Progenitor cell of endocrine pancreas (in vitro differentiated cells): ENCODE measurements at places on chromosomes 16 and 17.

GRCh38 chr16:26348095-26348494 is 656.3 kb downstream of the HS3ST4 start:
- H3K27ac ChIP-seq = no peak overlapping the region
- peaks cover 8% of the 10 kb centered on the region for H3K27me3 ChIP-seq
- DNase-seq = no peak
- H3K36me3 ChIP-seq = no peaks in the 10 kb centered on the region

DNA sequence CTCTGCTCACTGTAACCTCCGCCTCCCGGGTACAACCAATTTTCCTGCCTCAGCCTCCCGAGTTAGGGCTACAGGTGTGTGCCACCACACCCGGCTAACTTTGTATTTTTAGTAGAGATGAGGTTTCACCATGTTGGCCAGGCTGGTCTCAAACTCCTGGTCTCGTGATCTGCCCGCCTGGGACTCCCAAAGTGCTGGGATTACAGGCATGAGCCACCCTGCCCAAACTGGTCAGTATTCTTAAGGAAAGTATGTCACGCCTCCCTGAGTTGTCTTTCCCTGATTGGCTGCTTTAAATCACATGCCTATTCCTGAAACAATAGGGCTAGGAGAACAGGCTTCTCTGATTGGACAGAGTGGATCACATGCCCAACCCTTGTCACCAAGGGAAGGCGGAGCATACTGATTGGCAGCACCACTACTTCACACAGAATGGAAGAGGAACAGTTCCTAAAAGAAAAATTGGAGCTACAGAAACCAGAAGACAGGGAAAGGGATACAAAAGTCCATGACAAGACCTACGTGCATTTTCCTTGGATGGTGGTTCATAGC is 17.6 kb upstream of the CYB5B start:
- no peaks in the 10 kb centered on the region for H3K27me3 ChIP-seq

GRCh38 chr17:68433211-68433610 is 24.1 kb downstream of the WIPI1 start:
- no peak overlapping the region for H3K4me3 ChIP-seq
- DNase-seq = no peak
- no peak overlapping the region for H3K27ac ChIP-seq
- H3K4me1 ChIP-seq = peaks cover 9% of the 10 kb centered on the region
- no peaks in the 10 kb centered on the region for H3K27me3 ChIP-seq

DNA sequence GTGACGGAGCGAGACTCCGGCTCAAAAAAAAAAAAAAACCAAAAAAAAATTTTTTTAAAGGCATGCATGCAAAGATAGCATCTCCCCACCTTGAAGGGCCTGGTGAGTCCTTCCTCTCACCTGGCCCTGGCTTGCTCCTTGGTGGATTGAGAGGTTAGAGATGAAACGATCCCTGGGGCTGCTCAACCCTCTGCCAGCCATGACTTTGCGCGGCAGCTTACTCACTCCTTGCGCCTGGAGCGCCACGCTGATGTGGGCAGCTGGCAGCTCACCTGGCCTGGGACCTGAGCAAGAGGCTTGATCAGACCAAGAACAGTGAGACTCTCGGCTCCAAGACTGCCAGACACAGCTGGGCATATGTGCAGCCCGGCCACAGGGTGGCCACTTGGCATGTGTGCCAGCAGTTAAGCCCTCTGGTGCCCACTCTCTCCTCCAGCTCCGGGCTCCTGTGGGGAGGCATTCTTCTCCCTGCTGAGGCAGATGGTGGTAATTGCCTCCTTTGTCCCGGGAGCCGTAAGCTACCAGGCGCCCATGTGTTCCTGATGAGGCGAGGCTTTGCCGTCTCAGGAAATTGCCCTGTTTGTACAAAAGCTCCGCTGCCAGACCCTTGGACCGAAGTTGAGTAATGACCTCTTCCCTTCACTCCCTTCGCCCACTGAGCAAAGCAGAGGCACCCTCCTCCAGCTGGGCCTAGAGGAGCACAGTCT is 5.1 kb upstream of the EVPL start:
- H3K4me1 ChIP-seq = peaks cover 10% of the 10 kb centered on the region
- H3K27ac ChIP-seq = no peak overlapping the region
- no peak for DNase-seq
- no peaks in the 10 kb centered on the region for H3K27me3 ChIP-seq

GRCh38 chr16:85917959-85918358 is 19.0 kb downstream of the IRF8 start:
- H3K4me1 ChIP-seq = peaks cover 5% of the 10 kb centered on the region
- no peak overlapping the region for H3K4me3 ChIP-seq
- no peak for DNase-seq
- peaks cover 2% of the 10 kb centered on the region for H3K36me3 ChIP-seq
- H3K27me3 ChIP-seq = no peaks in the 10 kb centered on the region

- no peak overlapping the region for H3K4me3 ChIP-seq
- H3K4me1 ChIP-seq = peaks cover 16% of the 10 kb centered on the region
- no peak overlapping the region for H3K27ac ChIP-seq
- no peaks in the 10 kb centered on the region for H3K36me3 ChIP-seq
- no peak for DNase-seq
- H3K27me3 ChIP-seq = peaks cover 36% of the 10 kb centered on the region
Measured at GRCh38 chr16:73217654-73218053, 169.7 kb upstream of the ZFHX3 start.

DNA sequence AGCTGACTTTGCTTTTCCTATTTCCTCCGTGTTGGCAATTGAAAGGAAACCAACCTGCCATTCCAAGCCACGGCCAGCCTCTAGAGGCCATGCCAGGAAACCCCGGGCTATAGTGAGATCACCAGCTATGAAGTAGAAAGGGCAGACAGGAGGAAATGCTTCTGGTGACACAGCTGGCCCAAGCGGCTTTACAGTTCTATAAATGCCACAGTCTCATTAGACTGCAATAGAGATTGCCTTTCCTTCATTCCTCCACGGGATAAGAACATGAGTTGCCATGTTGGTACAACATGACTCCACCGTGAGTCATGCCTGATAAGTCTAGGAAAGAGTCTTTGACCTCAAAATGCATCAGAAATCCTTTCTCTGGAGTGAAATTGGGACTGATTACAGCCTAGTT is 384.9 kb downstream of the GRIN2A start:
- H3K4me3 ChIP-seq = no peak overlapping the region
- peaks cover 4% of the 10 kb centered on the region for H3K36me3 ChIP-seq
- DNase-seq = no peak

GRCh38 chr17:79545251-79546005 is 65.4 kb downstream of the RBFOX3 start:
- peaks cover 42% of the 10 kb centered on the region for H3K27me3 ChIP-seq
- no peak overlapping the region for H3K4me3 ChIP-seq
- no peaks in the 10 kb centered on the region for H3K36me3 ChIP-seq
- no peaks in the 10 kb centered on the region for H3K4me1 ChIP-seq
- H3K27ac ChIP-seq = no peak overlapping the region

- no peak overlapping the region for H3K4me3 ChIP-seq
- peaks cover 15% of the 10 kb centered on the region for H3K4me1 ChIP-seq
- peak overlapping the region; percentile 65 for H3K27ac ChIP-seq
- H3K27me3 ChIP-seq = no peaks in the 10 kb centered on the region
Measured at GRCh38 chr16:69089091-69089910, 16.2 kb upstream of the HAS3 start.

DNA sequence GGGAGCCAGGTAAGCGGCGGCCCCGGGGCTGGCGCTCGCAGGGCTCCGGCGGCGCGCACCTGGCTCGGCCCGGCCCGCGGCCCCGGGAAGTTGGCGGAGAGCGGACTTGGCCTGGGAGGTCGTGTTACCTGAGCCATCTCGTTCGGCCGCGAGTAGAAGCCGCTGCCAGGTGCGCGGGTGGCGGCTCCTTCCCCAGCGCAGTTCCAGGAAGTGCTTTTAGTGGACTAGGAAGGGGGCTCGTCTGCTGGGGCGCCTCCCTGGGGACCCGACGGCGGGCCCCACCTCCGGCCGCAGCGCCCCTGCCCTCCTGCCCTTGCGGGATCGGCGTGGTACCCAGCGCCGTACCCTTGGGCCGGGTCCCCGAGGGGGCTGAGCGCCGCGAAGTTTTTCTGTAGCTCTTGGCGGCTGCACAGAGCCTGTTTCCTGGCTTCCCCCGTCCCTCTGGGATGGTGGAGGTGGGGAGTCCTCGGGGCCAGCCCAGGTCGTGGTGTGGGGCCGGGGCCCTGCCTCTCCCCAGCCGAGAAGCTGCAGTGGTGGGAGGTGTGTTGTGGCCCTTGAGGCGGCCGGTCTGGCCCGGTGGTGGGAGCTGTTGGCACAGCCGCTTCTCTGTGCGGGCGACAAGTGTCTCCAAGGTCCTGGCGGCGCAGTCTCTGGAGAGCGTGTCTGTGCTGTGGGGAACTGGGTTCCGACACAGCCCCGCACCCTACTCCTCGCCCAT is 96.9 kb downstream of the RAB11FIP4 start:
- H3K4me3 ChIP-seq = peak overlapping the region; percentile 83
- H3K27me3 ChIP-seq = no peaks in the 10 kb centered on the region
- DNase-seq = no peak
- H3K27ac ChIP-seq = peak overlapping the region; percentile 97
- H3K36me3 ChIP-seq = no peaks in the 10 kb centered on the region
- peaks cover 52% of the 10 kb centered on the region for H3K4me1 ChIP-seq

DNA sequence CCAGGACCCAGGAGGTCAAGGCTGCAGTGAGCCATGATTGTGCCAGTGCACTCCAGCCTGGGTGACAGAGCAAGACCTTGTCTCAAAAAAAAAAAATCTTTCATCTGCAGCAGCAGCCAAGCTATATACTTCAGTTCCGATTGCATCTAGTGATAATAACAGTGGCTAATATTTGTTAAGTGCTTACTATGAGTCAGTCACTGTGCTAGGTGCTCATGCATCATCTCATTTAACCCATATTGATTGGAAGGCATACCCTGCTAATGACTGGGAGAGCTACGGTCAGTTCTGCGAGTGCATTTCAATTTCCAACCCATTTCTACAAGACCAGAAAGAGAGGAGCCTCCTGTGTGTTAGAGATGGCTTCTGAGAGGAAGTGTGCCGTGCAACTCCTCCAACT is 7.7 kb upstream of the TUBG2 start:
- H3K36me3 ChIP-seq = no peaks in the 10 kb centered on the region
- no peak overlapping the region for H3K27ac ChIP-seq
- H3K4me1 ChIP-seq = peaks cover 6% of the 10 kb centered on the region
- DNase-seq = no peak
- H3K4me3 ChIP-seq = no peak overlapping the region

DNA sequence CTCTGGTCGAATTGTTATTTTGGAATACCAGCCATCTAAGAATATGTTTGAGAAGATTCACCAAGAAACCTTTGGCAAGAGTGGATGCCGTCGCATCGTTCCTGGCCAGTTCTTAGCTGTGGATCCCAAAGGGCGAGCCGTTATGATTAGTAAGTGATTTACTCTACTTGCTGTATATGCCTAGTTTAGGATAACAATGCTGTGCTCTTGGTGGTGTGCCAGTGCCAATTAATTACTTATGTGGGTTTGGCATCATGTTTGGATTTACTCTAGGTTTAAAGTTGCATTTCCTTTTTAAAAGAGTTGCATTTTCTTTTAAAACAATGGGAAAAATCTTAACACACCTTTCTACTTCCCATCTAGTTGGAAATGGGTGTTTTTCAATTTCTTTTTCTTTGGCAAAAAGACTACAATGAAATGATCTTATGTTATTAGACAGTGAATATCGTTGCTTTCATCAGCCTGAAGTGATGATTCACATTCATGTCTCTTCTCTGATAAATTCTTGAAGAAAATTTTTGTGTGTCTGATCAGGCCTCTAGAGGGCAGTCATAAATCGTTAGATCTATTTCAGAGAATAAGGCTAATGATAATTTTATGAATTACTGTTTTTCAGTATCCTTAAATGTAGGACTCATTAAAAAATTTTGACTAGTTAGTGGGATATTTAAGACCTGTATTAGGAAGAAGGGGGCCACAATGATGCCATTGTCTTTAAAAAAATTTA is 5.6 kb downstream of the SF3B3 start:
- H3K36me3 ChIP-seq = peaks cover 36% of the 10 kb centered on the region
- no peak overlapping the region for H3K4me3 ChIP-seq
- no peak for DNase-seq
- peaks cover 21% of the 10 kb centered on the region for H3K4me1 ChIP-seq
- no peak overlapping the region for H3K27ac ChIP-seq

DNA sequence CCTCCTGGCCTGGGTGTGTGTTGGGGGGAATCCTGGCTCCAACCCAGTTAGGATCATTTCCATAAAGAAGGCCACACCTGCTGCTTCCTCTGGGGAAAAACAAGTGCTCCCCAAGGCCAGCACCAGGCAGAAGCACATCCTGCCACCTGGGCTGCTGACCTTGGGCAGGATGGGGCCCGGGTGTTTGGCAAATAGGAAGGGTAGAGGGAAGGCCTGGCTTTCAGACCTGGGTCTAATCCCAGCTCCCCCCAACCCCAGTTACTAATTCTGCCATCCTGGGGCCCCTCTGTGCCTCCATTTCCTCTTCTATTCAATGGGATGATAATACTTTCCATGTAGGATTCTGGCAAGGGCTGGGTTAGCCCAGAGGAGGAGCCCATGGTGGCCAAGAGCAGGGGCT is 3.0 kb upstream of the NLRC5 start:
- no peaks in the 10 kb centered on the region for H3K4me1 ChIP-seq
- no peak for DNase-seq
- peaks cover 78% of the 10 kb centered on the region for H3K27me3 ChIP-seq
- no peaks in the 10 kb centered on the region for H3K36me3 ChIP-seq
- H3K4me3 ChIP-seq = no peak overlapping the region
- H3K27ac ChIP-seq = no peak overlapping the region

- H3K27ac ChIP-seq = no peak overlapping the region
- peaks cover under 1% of the 10 kb centered on the region for H3K36me3 ChIP-seq
- DNase-seq = no peak
- no peaks in the 10 kb centered on the region for H3K27me3 ChIP-seq
Measured at GRCh38 chr16:75143941-75144340, 4.4 kb upstream of the ZFP1 start.

GRCh38 chr17:1941272-1942065 is 83.7 kb downstream of the RTN4RL1 start:
- H3K36me3 ChIP-seq = no peaks in the 10 kb centered on the region
- no peak overlapping the region for H3K4me3 ChIP-seq
- DNase-seq = no peak
- H3K4me1 ChIP-seq = peaks cover 5% of the 10 kb centered on the region
- no peak overlapping the region for H3K27ac ChIP-seq
- H3K27me3 ChIP-seq = no peaks in the 10 kb centered on the region

- H3K4me3 ChIP-seq = no peak overlapping the region
- H3K36me3 ChIP-seq = no peaks in the 10 kb centered on the region
- no peak for DNase-seq
Measured at GRCh38 chr16:12323007-12323758, 346.6 kb downstream of the SNX29 start.

DNA sequence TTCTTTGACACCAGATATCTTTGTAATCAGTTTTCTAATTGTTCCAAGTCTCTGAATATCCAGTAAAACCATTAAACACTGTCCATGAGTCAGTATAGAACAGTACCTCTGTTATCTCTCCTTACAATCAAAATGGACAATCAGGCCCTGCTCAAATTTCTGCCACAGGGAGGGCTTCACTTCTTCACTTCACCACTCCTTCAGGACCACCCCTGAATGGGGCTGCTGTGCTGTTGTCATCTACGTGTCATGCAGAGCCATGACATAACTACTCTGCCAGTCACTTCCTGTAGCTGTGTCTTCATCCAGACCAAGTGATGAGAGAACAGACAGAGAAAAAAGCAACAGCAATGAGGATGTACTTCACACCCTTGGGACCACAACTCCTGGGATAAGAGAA is 116.9 kb downstream of the TANC2 start:
- H3K4me1 ChIP-seq = peaks cover 4% of the 10 kb centered on the region
- DNase-seq = no peak
- no peaks in the 10 kb centered on the region for H3K36me3 ChIP-seq
- H3K4me3 ChIP-seq = no peak overlapping the region
- no peaks in the 10 kb centered on the region for H3K27me3 ChIP-seq

GRCh38 chr17:50830352-50830751 is 5.0 kb upstream of the WFIKKN2 start:
- no peak overlapping the region for H3K4me3 ChIP-seq
